NCI-H2081 (cell line): ENCODE measurements at places on chromosomes 4 and X.

DNA sequence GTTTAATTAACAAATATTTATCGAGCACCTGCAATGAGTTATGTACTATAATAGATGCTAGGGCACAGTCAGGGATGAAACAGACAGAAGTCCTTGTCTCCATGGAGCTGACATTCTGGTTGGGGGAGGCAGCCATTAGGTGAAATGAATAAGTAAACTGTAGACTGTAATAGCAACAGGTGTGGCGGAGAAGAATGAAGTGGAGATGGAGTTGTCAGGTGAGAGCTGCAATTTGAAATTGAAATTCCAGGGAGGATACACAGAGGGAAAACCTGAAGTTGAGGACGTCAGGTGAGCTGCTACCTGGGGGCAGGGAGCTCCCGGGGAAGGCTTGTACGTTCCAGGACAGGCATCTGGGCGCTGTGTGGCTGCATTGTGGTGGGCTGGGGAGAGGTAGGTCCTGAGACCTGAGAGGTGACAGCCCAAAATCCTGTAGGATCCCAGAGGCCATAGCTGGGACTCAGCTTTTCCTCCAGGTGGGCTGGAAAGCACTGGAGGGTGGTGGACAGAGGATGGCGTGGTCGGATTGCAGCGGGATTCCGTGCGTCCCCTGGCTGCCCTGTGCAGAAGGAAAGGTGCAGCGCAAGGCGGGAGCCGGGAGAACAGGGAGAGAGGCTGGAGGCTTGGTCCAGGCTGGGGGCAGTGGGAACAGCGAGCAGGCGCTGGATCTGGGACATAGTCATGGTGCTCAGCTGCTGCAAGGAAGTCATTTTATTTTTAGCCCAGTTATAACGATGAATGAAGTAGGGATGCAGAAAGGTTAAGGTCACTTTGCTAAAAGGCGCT, 24.8 kb downstream of the CYTL1 start:
- no peak for DNase-seq

GRCh38 chr4:18021470-18021719, 160 bp downstream of the LCORL start:
- DNase-seq: peak; percentile 62

- DNase-seq: no peak
These were observed 34.3 kb downstream of the KANTR start for GRCh38 chrX:53128097-53128749.

DNA sequence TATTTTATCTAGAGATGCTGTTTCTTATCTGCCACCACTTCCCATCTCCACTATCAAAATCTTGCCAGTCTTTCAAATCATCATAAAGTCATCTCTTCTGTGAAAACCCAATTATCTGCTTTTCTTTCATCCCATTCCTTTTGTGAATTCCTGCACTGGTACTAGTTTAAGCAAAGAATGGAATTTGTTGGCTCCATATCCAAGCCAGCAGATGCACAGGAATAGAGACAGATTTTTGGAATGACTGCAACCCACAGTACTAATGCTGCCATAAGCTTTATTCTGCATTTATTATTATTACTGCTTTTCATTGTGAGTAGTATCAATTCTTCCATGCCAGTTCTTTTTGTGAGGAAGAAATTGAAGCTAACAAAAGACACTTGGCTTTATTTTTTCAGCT, 616.7 kb downstream of the RAPGEF2 start:
- DNase-seq: no peak

- no peak for DNase-seq
These were observed 7.9 kb downstream of the PPP1R3F start for GRCh38 chrX:49277535-49277830.

DNA sequence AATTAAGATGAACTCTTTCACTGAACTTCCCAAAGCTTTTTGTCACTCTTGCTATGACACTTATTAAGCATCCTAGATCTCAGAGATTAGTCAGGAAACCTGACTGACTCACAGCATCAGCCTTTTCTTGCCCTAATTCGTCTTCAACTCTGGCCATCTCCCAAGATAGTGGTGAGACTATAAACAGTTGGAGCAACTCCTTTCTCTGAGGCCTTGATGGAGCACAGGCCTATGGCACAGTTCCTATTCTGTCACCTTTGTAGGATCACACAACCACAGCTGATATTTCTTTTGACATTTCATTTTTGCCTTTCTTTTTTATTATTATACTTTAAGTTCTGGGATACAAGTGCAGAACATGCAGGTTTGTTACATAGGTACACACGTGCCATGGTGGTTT, 217.6 kb downstream of the PRR32 start:
- DNase-seq: no peak

DNA sequence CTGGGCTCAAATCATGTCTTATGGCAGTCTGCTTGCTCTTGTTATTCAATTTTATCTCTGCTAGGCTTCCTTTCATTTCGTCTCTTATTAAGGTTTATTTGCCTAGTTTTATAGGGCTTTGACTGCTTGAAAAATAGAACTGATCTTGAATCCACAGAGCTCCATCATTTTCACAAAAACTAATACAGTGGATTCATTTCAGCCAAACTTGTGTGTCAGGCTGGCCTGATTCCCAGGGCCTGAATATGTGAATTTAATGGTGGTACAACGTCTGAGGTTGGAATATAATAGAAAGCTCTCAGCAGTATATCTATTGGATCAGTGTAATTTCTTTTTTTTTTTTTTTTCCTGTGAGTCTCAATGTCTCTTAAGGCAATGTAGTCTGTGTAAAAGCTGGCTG, 123.3 kb downstream of the POU4F2 start:
- DNase-seq: peak; percentile 57

DNA sequence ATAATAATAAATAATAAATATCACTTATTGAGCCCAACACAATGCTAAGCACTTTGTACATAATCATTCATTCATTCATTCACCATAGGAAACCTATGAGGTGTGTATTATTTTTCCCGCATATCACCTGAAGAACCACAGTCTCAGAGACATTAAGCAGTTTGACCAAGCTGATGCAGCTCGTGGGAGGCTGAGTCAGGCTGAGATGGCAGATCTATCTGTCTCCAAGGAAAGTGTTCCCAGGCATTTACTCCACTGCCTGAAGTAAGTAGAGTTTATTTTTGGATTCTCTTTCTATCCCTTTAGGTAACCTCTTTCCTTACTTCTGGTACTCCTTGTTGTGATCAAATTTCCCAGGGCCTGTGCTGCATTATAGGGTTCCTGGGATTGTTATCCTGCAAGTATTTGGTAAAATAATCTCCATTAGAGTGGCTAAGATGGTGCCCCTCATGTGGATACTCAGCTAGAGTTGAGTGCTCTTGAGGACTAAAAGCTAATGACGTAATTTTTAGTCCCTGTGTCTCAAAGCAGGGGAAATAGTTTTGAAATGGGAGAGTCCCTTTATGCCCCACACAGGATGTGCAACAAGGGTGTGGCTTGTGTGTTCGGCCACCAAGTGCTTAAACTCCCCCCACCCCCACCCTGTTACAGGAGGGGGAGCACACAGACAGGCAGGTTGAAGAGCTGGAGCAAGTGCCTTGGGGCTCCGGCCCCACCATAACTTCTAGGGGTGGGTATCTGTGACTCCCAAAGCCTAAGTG, 467.0 kb downstream of the STIM2 start:
- no peak for DNase-seq

- DNase-seq: no peak
These were observed 216.3 kb downstream of the ADAMTS3 start for GRCh38 chr4:72352711-72353110.

GRCh38 chr4:128675083-128675482, 134.4 kb upstream of the JADE1 start:
- DNase-seq: no peak

GRCh38 chrX:105837232-105837631, 14.9 kb downstream of the NRK start:
- DNase-seq: no peak

DNA sequence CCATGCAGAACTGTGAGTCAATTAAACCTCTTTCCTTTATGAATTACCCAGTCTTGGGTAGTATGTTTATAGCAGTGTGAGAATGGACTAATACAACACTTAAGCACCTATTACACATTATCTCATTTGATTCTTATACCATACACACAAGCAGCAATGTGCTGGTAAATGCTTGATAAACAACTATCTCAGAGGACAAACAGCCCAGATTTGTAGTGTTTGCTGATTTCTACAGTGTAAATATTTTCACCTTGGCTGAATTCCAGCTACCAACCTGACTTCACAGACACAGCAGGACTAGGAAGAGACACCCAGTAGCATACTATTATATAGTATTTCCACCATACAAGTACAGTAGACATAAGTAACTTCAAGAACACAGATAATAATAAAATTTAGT, 406.5 kb upstream of the CNKSR2 start:
- peak; percentile 58 for DNase-seq

DNA sequence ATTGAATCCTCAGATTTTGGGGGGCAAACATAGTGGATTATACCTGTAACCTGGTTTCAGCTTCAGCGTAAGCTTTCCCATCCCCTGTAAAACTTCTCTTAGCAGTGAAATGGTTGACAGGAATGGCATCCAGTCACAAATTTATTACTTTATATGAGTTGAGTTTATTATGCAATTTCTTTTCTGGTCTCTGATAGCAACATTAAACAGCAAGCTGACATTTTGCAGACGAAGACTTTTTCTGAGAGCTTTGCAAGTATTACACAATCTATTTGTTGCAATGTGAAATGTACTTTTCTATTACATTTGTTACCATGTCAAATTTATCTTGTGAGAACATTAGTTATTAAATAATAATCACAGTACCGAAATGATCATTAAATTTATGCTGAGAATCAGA, 60.6 kb downstream of the GSPT2 start:
- DNase-seq: no peak

DNA sequence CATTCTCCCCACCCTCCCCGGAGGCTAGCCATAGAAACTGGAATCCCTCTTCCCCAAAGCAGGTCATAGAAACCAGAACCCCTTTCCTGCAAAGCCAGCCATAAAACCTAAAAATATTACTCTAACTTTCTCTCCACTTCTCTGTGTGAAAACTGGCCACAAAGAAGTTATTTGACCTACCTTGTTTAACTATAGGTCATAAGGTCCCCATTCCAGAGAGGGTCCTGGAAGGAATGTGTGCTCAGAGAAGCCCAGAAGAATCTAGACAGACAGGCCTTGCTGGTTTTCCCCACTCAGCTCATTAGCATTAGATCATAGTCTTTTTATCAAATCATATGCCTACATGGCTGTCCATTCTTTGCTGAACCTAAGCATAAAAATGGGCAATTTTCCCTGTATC, 52.8 kb upstream of the TEX13A start:
- no peak for DNase-seq

GRCh38 chr4:10963958-10964703, 279.6 kb upstream of the CLNK start:
- DNase-seq: peak; percentile 71
